ENCODE measurements at places on chromosomes 7 and 10. TPM values are rescaled to one million over a fixed set of nuclear protein-coding genes. Genes with fewer than 3 reads are reported as not detected.

- DNase-seq, result no peak
These were observed 78.8 kb upstream of the GNA12 start for GRCh38 chr7:2922866-2923265.

GRCh38 chr7:45924283-45924682, 3.2 kb upstream of the IGFBP3 start:
- no peak for DNase-seq

- no peak for DNase-seq
These were observed 7.9 kb upstream of the NOM1 start for GRCh38 chr7:156941393-156942182.

SPACDR gene
- polyA plus RNA-seq, result 1.4 TPM

CPA4 gene
- polyA plus RNA-seq, result 0.50 TPM

DNA sequence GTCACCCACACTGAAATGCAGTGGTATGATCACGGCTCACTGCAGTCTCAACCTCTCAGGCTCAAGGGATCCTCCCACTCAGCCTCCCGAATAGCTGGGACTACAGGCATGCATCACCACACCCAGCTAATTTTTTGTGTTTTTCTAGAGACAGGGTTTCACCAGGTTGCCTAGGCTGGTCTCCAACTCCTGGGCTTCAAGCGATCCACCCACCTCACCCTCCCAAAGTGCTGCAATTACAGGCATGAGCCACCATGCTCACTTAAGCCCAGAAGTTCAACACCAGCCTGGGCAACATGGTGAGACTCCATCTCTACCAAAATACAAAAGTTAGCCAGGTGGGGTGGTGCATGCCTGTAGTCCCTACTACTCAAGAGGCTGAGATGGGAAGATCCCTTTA, 33.5 kb downstream of the GDI2 start:
- no peak for DNase-seq

GRCh38 chr10:83919187-83919586, 220.1 kb upstream of the GHITM start:
- DNase-seq, result no peak

GRCh38 chr10:99115703-99116102, 119.9 kb downstream of the HPSE2 start:
- no peak for DNase-seq

MUC3A gene
- 0.25 TPM for polyA plus RNA-seq

ZPBP gene
- polyA plus RNA-seq, result 0.44 TPM

RARRES2 gene
- 49.2 TPM for polyA plus RNA-seq

JCAD gene
- polyA plus RNA-seq, result 29.8 TPM

GRCh38 chr7:2821842-2822507, 22.1 kb downstream of the GNA12 start:
- no peak for DNase-seq

GRCh38 chr10:28652703-28653102, 24.6 kb upstream of the BAMBI start:
- DNase-seq, result no peak

ST8SIA6 gene
- polyA plus RNA-seq, result 2.4 TPM

SEPTIN7 gene
- polyA plus RNA-seq, result 472 TPM

DNA sequence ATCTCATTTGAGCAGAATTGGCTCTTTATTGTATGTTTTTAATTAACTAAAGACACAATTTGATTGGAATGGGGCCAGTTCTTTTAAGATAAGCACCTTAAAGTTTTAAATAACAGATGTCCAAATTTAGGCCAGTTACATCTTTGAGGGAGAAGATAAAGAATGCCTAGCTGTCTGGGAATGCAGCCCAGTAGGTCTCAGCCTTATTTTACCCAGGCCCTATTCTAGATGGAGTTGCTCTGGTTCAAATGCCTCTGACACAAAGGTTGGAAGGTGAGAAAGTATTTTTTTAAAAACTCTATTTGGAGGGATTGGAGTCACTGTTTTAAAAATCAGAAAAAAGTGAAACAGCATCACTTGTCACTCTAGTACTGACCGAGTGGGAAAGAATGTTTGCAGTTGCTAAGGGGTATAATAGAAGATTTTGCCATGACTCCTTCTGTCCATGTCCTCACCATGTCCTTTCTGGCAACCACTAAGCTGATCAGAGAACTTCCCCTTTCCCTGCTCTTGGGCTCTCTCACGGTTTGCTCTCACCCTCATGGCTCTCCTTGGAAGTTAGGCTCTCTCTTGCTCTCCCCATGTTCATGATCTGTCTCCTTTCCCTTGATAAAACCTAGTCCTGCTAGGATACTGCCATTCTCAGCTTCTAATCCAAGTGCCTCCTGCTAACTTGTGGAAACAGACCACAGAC, 238.2 kb upstream of the AGK start:
- no peak for DNase-seq

- no peak for DNase-seq
These were observed 615 bp upstream of the WBP1L start for GRCh38 chr10:102743078-102743587.

DNA sequence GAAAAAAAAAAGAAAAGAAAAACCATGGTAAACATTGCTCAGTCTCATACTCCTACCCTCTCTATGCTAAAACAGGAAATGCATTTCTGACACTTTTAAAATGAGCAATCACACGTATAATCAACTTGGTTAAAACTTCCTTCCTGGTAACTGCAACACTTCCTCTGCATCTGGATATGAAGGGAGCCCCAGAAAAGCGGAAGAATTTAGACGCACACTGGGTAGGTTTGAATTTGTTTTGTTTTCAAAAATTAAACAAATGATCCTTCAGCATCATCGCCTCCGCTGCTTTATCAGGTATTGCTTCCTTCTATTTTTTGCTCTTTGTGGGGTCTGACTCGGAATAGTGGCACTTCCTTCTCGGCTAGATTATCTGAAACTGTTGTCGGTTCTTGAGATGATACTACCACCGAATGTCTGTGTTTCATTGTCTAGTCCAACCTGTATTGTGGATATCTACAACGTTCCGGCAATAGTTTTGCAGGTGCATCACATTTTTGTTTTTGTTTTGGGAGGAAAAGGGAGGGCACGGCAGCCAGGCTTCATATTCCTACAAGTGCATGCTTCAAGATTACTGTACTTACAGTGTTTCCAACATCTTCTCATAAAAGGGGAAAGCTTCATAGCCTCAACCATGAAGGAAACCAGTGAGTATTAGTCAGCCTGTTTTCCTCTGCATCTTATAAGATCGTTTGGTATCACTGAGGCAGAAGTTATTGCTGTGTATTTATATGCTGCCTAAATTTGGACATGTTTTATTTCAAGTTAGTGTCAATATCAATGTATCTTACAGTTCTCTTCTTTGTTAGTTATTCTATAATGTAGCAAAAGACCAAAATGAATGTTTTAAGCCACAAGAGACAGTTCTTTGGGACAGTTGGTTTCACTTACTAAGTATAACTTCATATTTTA, at the start of gene PIK3CG:
PIK3CG (plus strand) TSS at position 153 of the 912 bp plus-strand sequence. CDS start 2,280 bp downstream, outside the sequence.
- DNase-seq, result no peak

LIPJ gene
- polyA plus RNA-seq, result 0.53 TPM

DNA sequence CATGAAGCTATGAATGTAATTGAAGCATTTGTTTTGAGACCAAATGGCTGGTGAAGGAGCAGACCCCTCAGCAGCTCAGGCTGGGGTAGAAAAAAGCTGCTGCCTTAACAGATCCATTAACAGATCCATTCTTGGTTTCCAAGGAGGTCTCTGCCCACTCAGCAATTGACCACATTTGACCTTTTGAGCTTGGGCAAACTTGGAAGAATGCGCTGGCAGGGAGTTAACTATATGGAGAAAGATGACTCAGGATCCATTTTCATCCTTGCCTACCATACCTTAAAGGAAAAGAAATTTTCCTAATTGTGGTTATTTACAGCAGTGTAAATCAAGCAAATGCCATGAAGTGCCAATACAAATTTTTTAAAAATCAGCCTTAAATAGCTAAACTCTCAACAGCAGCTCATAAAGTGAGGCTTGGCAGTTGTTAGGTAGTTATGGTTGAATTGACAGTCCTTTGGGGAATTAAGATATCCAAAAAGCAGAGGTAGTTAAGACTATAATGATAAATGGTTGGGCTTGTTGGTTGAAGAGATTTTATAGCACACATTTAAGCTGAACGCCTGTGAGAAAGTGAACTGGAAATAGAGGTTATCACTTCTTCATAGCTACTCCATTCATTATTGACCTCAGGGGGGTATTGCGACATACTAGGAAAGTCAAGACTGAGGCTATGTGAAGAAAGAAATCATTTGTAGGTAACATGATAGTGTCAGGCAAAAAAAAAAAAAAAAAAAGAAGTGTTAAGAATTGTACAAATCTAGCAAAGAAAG, 83.9 kb downstream of the MKX start:
- no peak for DNase-seq

DNA sequence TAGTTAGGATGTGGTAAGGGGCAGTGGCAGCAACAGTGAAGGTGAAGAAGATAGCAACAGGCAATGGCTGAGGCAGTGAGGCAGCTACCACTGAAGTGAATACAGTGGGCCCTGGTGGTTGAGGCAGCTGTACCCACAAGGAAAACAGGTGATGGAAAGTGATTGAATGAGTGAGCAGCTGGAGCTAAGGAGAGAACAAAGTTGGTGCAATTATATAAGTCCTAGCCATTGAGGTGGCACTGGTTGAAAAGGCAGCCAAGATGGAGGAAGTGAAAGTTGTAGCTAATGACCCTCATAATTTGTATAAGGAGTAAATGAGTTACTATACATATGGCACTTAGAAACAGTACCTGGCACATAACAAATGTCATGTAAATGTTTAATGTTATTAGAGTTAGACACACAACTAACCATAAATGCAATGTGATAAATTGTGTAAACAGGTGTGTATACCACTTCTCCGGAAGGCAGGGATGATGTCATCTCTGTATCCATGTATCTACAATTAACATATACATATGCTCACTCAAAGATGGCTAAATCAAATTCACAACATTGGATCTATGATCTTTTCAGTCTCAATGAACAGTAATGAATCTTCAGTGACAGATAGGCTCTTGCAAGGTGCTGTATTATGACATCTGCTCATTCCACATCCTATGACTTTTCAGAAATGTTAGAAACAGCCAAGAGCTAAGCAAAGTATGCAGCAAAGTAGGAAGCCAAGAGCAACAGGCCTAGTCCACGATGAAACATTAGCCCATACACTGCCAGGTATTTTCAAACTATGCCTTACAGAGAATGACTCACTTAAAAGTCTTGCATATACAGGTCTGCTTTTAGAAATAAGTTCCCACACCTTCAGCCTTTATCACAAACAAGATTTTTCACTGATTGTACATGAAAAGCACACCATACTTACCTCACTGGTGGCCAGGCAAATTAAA, 10.7 kb downstream of the XPNPEP1 start:
- no peak for DNase-seq

DNA sequence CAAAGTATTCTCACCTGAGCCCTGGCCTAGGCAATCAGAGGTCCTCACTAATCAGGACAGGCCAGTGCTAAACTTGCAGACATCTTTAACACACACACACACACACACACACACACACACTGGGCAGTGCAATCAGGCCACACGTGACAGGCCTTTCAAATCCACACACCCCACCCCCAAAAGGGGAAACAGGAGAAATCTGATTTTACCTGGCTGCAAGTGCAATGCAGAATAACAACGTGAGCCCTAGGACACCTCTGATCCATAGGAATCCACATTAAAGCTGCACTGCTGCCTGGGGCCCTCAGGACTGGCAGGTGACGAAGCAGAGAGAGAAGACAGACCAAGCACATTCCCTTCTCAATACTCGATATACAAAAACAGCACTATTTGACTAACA, 218.9 kb downstream of the FAM107B start:
- DNase-seq, result no peak

DNA sequence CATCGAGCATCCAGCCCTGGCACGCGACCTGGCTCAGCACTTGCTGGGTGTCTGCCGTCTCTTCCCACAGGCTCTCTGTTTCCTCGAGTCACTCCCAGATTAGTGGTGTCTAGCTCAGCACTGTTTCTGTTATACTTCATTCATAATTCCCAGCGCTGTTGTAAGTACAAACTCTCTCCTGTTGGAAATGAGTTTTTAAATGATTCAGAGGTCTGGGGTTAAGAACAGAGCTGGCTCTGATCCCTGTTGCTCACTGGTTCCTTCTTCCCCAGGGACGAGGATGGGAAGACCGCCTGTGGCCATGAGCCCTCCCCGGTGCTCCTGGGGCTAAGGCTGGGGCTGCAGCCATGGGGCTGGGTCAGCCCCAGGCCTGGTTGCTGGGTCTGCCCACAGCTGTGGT, 17.3 kb upstream of the C10orf95 start:
- DNase-seq, result no peak

DNA sequence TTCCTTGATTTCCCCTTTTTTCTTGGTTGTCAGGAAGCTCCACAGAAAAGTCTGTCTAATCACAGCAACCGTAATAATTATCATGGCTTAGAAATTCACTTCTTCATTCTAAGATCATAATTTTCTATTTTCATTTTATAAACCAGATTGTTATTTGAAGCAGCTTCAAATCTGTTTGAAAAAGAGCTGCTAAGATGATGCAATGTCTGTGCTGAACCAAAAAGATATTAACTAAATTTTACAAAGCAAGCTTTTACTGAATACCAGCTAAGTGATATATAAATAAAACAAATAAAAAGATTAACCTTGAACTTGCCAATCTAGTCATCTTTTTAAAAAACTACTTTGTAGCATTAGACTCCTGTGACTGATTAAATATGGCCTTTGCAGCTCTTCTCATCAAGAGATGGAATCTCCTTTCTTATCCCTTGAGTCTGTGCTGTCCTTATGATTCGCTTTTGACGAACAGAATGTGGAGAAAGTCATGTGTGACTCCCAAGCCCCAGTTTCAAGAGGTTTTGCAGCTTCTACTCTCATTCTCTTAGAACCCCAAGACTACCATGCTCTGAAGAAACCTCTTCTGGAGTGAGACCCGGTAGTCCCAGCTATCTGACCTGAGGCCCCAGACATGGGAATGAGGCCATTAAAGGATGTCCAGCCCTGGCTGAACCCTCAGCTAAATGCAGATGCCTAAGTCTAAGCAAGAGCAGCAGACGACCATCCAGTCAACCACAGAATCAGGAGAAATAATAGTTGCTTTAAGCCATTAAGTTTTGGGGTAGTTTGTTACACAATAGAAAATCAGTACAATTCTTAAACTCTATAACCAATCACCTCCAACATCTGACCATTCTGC, 14.4 kb downstream of the NAMPT start:
- no peak for DNase-seq

HOXA4 gene
- 22.5 TPM for polyA plus RNA-seq

GRCh38 chr7:115146148-115146547, 224.3 kb downstream of the MDFIC start:
- peak; percentile 47 for DNase-seq

GRCh38 chr10:82887488-82887887, 1012.5 kb downstream of the NRG3 start:
- DNase-seq, result no peak

HMX3 gene
- not detected for polyA plus RNA-seq

- DNase-seq, result no peak
These were observed 344.7 kb upstream of the LRGUK start for GRCh38 chr7:133782470-133782869.

FGFR2 gene
- polyA plus RNA-seq, result 96.1 TPM

GRCh38 chr10:21993360-21994001, 10.0 kb downstream of the DNAJC1 start:
- DNase-seq, result no peak

GRCh38 chr7:135662123-135662372, 266 bp upstream of the STMP1 start:
- no peak for DNase-seq

SGMS1 gene
- 54.7 TPM for polyA plus RNA-seq

WDR11 gene
- 66.8 TPM for polyA plus RNA-seq

- no peak for DNase-seq
These were observed 30.5 kb downstream of the GRK5 start for GRCh38 chr10:119237722-119238436.

GRCh38 chr10:48536916-48537890, 67.7 kb downstream of the ARHGAP22 start:
- DNase-seq, result no peak

TMEM139 gene
- polyA plus RNA-seq, result 70.4 TPM

- no peak for DNase-seq
These were observed 166.3 kb upstream of the AHR start for GRCh38 chr7:17131983-17132655.
